ENCODE measurements at places on chromosomes 1 and 21.

DNA sequence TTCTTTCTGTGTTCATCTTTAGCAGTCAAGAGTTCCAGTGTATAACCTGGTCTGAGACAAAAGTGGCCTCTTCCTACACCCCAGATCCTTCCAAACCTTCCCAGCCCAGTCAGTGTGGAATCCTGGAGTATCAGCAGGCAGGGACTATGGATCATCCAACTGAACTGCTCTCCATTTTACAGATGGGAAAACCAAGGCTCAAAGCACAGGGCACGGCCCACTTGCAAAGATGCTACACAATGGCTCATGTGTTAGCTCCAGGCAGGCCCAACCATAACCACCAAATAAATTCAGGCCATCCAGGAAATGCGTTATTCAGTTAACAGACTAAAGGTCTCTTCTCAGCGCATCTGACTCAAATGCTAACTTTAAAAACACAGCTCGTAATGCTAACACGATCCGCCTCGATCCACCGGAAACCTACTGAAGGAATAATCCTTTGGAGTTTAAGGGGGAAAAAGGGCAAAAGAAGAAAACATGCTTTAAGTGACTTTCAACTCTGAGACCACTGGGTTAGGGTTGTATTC, 7.1 kb downstream of the GLIS1 start:
- DNase-seq, result peak; percentile 64

- DNase-seq, result peak; percentile 28
Observed at GRCh38 chr1:48236716-48237470, 14.4 kb downstream of the SLC5A9 start.

- no peak for DNase-seq
Observed at GRCh38 chr21:19122356-19122755, 718.8 kb upstream of the TMPRSS15 start.

- peak; percentile 94 for DNase-seq
Observed at GRCh38 chr1:238409932-238410331, 519.2 kb upstream of the ZP4 start.

GRCh38 chr1:230456478-230456877, 30.3 kb upstream of the PGBD5 start:
- DNase-seq, result no peak

Measured in fibroblast of skin of right biceps (primary cell).